Fibroblast of skin of left biceps (primary cell): ENCODE measurements at places on chromosomes 11 and 22.

- peak; percentile 34 for DNase-seq
These were observed 711.3 kb downstream of the OPCML start for GRCh38 chr11:132821014-132821413.

GRCh38 chr22:37222440-37222971, 10.2 kb upstream of the SSTR3 start:
- DNase-seq = no peak

DNA sequence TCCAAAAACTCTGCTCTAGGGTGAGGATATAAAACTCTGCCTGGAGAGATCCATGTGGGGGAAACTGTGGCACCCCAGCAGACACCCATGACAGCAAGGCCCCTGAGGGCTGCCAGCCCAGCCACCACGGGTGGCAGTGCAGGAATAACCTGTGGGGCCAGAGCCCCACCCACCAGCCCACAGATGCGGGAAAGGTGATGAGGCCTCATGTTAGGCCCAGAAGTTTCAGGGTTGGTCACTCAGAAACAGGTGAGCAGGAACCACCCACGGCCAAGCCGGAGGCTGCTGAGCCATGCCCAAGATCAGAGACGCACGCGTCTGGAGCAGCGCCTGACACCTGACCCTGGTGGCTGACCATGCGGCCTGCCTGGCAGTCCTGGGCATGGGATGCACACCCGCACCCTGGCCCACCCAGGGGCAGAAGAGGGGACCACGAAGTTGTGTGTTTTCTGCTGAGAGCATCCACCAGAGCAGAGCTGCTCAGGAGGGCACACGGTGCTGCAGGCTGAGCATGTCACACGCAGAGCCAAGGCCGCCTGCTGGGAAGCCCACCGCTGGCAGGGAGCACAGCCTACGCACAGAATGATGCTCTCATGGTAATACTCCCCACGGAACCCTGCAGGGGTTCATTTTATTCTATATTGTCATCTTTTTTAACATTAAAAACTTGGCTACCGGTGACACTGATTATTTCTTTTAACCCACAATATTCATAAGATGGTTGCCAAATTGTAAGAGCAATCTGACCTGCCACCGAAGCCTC, 41.2 kb downstream of the DUSP8 start:
- DNase-seq = no peak

DNA sequence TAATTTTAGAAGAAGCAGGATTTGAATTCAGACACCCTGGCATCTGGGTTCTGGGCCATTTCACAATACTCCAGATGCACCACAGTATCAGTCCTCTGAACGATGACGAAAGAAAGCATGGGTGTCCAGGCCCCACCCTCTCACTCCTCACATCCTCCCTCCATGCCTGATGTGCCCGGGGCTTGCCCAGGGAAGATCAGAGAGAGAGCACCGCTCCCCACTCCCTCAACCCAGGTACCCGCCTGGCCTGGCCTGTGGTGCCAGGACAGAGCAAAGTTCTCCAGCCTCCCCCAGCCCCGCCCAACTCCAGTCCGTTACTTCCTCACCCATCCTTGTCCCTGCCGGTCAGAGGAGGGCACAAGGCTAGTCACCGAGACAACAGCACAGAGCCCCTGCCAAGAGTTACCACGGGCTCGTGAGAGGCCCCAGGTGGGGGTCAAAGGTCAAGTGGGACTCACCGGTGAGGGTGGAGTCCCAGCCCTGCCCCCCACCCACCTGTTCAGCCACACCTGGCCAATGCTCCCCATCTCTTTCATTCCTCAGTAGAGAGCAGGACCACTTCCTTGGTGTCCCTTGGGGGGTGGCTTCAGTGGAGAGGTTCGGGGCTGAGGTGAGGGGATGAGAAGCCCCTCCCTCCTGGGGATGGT, 8.1 kb downstream of the BCL9L start:
- no peak for DNase-seq

GRCh38 chr11:86668929-86669328, 3.5 kb downstream of the ME3 start:
- DNase-seq = no peak

DNA sequence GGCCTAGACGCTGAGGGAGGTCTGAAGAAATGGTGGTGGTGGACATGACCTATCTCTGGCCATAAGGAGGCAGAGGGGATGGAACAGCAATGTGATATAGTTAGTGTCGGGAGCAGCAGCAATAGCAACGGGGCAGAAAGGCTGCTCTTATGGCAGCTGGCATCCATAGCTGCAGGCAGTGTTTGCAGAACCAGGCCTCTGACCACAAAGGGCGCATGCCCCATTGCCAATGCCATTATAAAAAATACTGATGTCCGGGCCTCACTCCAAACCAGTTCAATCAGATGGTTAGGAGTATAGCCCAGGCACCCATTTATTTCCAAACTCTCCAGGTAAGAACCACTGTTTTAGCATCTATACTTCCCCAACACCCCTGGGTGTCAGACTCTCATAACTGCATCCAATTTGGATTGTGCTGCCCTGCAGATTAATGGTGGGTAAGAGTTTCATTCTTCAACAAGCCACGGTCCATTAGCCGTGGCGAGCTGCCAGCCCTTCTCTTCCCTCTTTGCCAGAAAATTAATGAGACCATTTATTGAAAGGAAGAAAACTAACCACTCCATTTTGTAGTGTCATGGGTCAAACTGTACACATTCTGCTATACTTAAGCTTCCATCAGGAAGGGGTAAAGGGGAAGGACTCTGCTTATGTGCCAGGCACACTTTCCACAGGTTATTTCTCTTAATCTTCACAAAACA, 72.8 kb upstream of the SPON1 start:
- no peak for DNase-seq

DNA sequence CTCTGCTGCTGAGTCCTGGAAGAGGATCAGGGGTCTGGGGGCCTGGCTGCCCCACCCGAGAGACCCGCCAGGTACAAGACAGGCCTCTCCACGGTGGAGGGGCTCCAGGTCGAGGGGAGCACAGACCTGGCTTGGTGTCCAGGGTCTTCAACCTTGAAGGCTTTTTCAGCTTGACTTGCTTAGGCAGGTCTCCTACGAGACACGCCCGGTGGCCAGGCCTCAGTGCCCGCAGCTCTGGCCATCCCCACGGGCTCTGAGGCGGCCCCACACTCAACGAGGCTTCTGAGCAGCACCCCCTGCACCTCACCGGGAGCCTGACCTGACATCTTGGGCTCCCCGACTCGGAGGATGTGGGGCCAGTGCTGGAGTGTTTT, 6.6 kb upstream of the PLXNB2 start:
- DNase-seq = no peak

- DNase-seq = no peak
These were observed 127.2 kb downstream of the MAML2 start for GRCh38 chr11:96215826-96216225.

GRCh38 chr22:33335611-33336279, 277.6 kb upstream of the SYN3 start:
- DNase-seq = no peak

DNA sequence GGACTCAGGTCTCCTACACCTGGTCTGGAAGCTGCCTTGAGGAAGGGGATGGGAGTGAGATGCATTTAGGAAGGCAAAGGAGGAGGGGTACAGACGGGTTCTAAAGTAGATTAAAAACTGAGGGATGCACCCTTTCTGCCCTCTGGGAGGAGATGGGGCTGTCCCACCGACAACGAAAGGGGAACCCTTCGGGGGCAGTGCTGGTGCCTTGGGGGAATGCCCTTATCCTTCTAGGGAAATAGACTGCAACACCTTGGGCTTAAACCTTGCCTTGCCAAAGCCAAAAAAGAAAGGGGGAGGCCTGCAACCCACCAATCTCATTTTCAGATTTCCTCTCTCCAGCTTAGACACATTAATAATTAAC, 89.8 kb downstream of the PLEKHA7 start:
- DNase-seq = no peak

- no peak for DNase-seq
These were observed 30.5 kb upstream of the MSANTD2 start for GRCh38 chr11:124830749-124831148.

DNA sequence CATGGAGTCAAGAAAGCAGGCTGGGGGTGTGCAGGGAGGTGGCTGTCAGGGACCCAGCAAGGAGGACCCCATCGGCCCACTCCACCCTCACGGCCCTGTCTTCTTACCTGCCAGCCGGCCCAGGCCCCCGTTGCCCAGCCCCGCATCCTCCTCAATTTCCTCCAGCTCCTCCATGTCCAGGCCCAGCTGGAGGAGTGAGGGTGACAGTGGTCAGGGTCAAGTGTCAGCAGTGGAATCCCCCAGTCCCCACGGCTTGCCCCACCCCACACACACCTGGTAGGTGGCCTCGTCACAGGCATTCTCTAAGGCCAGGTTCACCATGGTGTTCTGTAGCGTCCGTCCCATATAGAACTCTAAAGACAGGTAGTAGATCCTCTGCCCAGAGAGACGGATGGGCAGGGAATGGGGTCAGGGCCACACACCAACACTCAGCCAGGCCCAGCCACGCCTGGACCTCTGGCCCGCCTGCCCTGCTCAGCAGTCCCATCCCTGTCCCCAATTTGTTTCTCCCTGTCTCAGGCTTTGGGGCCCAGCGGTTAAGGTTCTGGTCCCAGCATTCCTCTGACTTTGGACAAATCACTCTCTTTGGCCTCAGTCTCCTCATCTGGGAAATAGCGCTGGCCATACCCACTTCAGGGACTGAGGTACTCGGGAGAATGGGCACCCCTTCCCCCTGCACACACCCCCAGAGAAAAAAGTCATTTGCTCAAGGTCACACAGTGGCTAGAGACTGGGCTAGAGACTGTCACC, 1.3 kb downstream of the PYGM start:
- DNase-seq = no peak

- no peak for DNase-seq
These were observed 42.5 kb upstream of the GAL start for GRCh38 chr11:68641880-68642279.

DNA sequence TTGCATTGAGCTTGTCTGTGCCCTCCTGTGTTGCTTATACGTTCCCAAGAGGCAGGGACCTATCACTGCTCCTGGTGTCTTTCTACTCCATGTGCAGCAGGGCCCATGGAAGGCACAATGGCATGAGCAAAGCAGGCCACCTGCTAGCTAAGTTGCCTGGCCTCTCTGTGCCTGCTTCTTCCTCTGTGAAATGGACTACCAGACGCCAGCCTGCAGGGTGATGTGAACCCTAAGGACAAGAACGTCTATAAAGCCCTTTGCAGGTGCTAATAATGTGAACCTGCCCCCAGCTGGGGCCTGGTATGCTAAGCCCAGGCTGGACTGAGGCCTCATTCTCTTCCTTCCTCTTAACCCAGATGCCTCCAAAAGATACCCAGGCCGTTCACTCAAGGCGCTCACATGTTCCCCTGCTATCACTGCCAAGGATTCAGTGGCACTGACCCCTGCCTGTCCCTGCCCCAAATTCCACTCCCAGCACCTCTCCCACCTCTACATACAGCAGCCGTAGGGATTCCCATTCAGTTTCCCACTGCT, 4.0 kb downstream of the GUCD1 start:
- no peak for DNase-seq

GRCh38 chr11:77886401-77886800, 65.5 kb downstream of the AAMDC start:
- no peak for DNase-seq

- no peak for DNase-seq
These were observed 36.2 kb downstream of the DLG2 start for GRCh38 chr11:85590848-85591483.

GRCh38 chr11:48018528-48019216, 38.3 kb downstream of the PTPRJ start:
- DNase-seq = no peak

- no peak for DNase-seq
These were observed 433.2 kb downstream of the MIAT start for GRCh38 chr22:27090611-27091011.

DNA sequence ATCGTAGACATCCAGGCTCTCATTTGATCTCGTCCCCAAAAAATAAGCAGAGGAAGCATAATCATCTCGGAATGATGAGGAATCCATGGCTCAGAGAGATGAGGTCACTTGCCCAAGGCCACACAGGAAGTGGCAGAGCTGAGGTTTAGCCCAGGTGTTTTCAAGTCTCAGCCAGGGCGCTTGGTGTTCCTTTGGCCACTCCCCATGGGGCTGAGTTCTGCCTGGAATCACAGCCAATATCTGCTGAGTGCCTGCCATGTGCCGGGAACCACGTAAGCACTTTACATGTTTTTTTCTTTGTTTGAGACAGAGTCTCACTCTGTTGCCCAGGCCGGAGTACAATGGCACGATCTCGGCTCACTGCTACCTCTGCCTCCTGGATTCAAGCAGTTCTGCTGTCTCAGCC, 29.5 kb upstream of the MYH9 start:
- DNase-seq = no peak

GRCh38 chr22:37675930-37676735, 697 bp downstream of the LGALS1 start:
- DNase-seq = no peak

- no peak for DNase-seq
These were observed 47.3 kb downstream of the RDX start for GRCh38 chr11:110249066-110249465.

DNA sequence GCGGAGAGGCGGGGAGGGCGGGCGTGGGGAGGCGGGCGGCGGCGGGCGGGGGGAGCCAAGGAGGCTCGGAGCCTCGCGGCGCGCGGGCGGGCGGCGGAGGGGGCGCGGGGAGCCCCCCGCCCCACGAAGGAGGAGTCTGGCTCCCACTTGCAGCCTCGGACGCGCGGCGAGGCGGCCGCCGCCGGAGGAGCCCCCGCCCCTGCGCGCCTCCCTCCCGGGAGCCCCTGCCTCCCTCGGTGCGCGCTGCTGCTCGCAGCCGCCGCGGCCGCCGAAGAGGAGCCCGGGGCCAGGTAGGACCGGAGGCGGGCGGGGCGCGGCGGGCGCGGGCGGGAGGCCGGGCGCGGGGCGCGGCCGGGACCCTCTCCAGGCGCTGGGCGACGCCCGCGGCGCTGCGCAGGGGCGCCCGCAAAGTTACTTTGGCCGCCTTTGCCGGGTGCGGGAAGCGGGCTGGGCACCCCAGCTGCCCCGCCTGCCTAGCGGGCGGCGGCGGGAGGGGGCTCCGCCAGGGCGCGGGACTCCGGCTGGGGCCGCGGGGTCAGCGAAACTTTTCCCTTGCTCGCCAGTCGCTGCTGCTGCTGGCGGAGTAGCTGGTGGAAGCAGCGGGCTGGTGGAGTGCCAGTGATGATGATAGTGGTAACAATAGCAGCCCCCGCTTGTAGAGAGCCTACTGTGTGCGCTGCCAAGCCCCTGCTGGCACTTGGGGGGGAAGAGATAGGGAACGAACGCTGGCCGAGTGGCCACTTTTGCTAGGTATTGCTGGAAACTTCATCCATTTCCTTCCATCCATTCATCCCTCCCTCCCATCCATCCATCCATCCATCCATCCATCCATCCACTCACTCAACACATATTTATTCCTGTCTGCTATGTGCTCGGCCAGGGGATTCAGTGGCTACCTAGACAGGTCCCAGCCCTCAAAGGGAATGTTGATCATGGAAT, at the start of gene MPPED1:
TSS of gene MPPED1 (plus strand) at position 146 of the 939 bp plus-strand sequence. CDS start 12,972 bp downstream, outside the sequence.
- no peak for DNase-seq

DNA sequence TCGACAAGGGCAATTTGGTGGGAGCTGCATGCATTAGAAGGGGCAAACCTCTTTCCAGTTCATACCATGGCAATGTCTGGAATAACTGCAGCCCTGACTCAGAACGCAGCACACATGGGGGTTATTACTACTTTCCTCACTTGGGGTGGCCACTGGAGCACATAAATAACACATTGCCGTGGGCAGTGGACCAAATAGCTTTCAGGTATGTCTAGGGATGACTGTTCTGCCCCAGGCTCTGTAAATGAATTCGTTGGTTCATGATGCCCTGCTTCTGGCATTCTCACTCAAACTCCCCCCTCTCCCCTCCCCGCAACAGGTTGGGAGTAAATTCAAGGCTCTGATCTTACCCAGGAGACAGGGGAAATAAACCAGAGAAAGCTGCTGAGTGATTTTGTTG, 238.0 kb upstream of the PLET1 start:
- DNase-seq = no peak
